ENCODE measurements at places on chromosomes 11 and 22.

DNA sequence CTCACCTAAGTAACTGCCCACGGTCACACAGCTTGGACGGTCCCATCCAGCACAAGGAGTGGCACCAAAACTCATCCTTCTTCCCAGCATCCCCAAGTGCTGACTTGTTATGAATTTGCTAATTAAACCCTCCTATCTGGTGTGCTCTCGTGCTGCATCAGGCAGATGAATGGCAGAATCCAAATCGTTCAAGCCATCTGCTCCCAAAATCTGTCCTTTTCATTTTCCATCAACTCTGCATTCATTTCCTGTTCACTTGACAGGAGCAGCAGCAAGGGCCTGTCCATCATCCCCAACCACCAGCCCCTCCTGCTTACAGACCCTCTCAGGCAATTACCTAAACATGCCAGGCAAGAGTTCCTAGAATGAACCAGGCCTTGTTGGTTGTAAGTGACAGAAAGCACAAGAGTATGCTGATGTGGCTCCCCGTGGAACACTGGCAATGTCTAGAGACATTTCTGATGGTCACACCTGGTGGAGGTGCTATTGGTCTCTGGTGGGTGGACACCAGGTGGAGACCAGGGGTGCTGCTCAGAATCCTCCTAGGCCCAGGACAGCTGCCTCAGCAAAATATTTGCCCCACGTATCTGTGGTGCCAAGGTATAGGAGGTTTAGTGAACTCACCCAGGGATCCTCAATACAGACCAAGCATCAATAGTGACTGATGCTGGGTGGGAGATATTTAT lies 832.5 kb downstream of the TBC1D22A start:
- no peak for DNase-seq

- DNase-seq: no peak
Observed at GRCh38 chr22:38631724-38632123, 24.5 kb downstream of the FAM227A start.

DNA sequence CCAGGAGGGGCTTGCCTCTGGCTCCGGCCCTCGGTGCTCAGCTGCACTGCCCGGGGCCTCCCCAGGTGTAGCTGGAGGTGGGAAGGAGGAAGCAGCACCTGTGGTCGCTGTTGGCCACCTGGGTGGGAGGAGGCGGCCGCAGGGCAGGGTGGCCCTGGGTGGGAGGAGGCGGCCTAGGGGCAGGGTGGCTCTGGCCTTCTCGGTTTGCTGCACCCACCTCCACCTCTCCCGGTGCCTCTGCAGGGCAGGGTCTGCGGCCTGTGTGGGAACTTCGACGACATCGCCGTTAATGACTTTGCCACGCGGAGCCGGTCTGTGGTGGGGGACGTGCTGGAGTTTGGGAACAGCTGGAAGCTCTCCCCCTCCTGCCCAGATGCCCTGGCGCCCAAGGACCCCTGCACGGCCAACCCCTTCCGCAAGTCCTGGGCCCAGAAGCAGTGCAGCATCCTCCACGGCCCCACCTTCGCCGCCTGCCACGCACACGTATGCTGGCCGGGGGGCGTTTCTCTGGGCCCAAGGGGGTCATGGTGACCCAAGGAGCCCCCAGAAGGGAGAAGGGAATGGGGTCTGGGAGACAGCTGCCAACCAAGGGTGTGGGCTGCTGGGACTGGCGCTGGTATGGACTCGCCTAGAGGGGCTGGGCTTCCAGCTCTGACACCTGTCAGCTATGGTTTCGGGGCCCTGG lies 20.6 kb downstream of the MUC5AC start:
- DNase-seq: no peak

- no peak for DNase-seq
Observed at GRCh38 chr22:42281284-42281683, 10.8 kb upstream of the TCF20 start.

DNA sequence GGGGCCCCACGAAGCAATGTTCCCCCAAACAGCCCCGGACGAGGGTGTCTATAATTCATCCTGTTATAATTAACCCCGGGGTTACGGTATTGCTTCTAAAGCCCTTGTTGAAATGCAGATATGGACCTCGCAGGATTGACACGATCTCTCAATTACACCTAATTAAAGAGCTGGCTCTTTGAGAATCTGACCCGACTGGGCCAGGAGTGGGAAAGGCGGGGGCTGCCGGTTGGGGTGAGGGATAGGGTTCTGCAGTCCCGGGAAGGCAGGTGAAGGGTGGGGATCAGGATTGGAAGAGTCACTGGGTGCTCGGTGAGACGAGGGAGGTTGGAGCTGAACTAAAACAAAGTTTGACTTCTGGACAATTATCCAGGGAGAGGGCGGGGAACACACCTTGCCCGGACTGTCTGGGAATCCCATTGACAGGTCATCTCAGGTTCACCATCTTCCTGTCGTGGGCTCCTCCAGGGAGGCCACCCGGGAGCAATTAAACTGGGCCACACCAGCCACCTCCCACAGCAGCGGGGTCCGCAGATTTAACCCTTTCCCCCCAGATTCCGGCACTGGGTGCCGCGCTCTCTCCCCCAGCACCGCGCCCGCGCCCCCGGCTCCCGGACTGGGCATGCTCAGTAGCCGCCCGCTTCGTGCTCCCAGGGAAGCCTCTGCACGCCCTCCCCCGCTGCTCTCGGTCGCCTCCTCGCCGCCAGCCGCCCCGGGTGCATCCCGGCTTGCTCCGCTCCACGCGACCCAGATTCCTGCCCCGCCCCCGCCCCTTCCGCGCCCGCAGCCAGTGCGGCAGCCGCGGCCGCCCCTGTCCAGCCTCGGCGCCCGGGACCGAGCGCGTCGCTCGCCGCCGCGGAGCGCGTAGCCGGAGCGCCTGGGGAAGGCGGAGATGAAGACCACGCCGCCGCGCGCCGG lies at the start of gene ELMOD1:
TSS of gene ELMOD1 (plus strand) at position 688 of the 918 bp plus-strand sequence. CDS start 27,043 bp downstream, outside the sequence.
- no peak for DNase-seq

DNA sequence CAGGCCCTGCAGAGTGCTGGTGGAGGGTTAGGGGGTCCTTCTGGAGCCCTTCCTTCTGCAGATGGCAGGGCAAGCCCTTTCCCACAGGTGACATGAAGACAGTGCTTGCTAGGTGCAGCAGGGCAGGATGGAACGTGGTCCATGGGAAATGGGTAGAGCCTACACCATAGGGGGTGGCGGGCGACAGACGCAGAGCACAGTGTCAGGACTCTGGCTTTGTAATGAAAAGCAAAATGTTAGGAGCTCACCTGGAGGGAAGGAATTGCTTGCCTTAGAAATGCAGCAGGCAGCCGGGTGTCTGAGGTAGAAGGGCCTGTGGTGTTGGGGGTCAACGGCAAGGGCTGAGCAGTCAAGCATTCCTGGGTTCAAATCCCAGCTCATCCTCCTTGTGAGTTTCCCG lies 54.9 kb downstream of the ARHGAP8 start:
- DNase-seq: no peak

- no peak for DNase-seq
Observed at GRCh38 chr11:133844217-133844616, 1.1 kb downstream of the SPATA19 start.

DNA sequence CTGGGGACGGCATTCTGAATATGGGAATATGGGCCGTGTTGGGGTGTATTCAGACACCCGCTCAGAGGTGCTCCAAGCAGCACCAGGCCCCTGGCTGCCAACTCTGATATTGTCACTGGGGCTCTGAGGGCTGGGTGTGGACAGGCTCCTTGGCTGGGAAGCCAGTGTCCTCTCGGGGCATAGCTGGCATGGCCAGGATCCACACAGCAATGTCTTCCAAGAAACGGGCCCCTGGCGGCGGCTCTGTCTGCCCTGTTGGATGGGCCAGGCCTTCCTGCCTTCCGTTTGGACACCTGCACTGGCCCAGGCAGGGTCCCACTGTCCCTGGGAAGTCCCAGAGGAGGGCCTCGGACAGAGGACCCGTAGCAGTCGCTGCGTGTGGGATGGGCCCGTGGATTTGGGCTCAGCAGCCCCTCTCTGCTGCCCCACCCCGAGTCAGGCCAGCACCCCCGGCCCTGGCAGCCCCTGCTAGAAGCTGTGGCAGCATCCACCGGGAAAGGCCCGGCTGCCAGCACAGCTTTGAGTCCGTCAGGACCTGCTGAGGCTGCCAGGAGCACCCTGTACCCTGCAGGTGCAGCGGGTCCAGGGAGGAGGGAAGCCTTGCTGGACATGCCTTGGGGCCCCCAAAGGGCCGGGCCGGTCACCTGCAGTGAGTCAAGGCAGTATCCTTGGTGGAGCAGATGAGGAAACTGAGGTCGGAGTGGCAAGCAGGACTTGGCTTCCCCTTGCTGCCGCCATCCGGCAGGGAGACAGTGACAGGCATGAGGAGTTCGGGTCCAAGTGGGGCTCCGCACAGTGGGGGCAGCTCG lies 4.1 kb downstream of the PANX2 start:
- no peak for DNase-seq

GRCh38 chr11:123034597-123034996 lies 27.3 kb downstream of the HSPA8 start:
- DNase-seq: no peak

GRCh38 chr11:108562746-108563581 lies 30.6 kb downstream of the EXPH5 start:
- DNase-seq: no peak

DNA sequence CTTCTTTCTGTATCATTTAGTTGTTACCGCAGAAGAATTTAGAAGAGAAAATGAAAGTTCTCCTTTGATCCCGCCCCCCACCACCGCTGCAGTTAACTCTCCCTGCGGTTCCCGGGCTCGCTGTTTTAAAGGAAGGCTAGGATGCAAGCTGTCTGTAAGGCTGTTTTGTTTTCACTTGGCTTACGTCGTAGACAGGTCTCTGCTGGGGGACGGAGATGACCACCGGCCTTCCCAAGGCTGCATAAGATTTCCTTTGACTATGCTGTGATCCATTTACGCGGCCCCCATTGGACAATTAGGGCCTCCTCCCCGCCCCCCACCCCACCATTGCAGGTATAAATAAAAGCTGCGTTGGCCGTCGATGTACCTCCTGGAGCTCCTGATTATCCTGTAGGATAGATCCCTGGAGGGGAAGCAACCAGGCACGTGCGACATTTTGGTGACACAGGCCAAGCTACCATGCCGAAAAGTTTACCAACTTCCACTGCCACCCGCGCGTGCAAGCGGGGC lies 1.4 kb upstream of the CPT1A start:
- no peak for DNase-seq

DNA sequence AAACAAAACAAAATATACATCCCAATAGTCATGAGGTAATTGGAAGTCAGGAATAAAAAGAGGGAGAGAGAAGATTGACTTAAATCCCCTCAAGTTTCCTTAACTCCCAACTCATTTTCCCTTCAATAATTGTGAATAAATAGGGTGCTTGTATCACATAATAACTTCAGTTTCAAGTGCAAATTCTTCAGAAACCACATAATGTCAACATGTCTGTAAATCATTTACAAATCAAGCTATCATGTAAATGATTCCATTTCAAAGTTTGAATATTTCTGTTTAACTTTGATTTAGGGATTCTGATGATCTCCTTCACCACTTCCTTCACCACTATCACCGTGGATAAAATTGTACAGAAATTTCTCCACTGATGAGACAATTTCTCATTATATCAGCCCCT lies 23.2 kb downstream of the CASP5 start:
- no peak for DNase-seq

GRCh38 chr11:8956860-8957259 lies 7.4 kb downstream of the TMEM9B start:
- DNase-seq: no peak

DNA sequence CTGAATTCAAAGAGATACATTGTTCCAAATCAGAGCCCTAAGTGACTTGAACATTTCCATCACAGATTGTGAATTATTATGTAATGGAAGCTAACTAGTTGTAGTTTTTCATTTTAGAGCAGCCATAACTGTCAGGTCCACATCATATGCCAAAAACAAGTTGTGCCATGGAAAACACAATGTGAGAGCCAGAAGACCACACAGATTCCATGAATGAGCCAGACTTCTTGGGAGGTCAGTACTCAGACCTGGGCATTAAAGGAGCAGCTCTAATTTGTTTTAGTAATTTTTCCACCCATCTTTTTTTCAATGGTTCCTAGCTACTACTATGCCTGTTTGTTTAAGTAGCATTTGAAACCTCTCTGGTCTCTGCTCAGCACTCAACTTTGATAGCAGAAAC lies 279.4 kb downstream of the FAT3 start:
- no peak for DNase-seq

DNA sequence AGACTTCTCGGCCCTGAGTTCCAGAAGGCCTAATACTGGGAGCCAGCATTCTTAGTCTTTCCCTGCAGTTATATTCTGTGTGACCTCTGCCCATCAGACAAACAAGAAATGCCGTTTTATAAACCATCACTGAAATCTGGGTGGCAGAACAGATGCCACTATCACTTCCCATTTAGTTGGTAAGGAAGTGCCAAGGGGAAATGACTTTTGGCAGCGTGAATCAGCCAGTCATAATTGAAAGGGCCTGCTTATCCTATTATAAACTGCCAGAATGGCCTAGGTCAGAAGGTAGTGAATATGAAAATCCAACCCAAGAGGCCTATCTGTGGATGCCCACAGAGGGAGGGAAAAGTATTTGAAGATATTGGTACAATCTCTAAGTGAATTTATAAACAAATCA lies 646.8 kb upstream of the CCDC90B start:
- DNase-seq: no peak

DNA sequence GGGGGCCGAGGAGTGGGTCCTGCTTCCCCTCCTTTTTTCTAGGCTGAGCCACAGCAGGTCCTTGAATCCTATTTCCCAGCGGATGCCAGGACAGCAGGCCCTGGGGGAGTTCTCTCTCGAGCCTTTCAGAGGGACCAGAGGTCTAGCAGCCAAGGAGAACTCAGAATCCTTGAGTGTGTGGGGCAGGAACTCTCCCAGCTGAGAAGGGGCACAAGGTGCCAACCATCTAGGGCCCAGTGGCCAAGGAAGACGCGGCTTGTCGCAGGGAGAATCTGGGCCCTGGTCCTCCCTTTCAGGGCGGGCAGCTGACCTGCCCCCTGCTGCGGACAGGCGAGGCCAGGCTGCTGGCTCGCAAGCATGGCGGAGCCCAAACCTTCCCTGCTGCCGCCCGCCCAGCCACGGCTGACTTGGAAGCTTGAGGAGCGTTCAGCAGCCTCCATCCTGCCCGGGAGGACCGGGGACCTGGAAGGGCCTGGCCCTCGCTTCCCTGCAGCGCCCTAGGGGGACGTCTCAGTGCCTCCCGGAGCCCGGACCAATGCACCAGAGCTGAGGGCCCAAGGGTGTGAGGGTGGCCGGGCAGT lies 972 bp upstream of the TSSC4 start:
- no peak for DNase-seq

GRCh38 chr22:28051091-28051786 lies 132.2 kb upstream of the PITPNB start:
- no peak for DNase-seq

DNA sequence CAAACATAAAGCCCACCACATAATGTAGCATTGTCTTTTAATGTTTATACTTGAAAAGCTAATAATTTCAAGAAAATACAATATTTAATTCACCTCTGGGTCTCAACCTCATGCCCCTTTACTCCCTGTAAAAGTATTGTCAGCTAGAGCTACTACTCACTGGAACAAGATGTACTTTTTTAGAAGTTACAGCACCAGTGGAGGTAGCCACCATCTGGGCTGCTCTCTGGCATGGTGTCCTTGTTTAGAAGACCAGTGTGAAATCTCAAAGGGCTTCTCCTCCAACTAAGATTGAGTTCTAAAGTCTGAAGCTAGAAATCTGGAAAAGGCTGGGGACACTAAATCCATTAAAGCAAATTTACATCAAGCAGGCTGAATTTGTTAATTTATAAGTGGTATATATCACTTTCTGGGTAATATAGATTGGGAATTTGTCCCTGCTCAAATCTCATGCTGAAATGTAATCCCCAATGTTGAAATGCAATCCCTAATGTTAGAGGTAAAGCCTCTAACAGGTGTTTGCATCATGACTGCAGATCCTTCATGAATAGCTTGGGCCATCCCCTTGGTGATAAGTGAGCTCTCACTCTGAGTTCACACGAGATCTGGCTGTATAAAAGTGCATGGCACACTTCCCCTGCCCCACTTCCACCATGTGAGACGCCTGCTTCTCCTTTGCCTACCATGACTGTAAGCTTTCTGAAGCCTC lies 47.6 kb downstream of the PITPNB start:
- no peak for DNase-seq

Measured in brain pericyte (primary cell).